KG1 (cell line): ENCODE measurements at places on chromosomes 7 and 10.

DNA sequence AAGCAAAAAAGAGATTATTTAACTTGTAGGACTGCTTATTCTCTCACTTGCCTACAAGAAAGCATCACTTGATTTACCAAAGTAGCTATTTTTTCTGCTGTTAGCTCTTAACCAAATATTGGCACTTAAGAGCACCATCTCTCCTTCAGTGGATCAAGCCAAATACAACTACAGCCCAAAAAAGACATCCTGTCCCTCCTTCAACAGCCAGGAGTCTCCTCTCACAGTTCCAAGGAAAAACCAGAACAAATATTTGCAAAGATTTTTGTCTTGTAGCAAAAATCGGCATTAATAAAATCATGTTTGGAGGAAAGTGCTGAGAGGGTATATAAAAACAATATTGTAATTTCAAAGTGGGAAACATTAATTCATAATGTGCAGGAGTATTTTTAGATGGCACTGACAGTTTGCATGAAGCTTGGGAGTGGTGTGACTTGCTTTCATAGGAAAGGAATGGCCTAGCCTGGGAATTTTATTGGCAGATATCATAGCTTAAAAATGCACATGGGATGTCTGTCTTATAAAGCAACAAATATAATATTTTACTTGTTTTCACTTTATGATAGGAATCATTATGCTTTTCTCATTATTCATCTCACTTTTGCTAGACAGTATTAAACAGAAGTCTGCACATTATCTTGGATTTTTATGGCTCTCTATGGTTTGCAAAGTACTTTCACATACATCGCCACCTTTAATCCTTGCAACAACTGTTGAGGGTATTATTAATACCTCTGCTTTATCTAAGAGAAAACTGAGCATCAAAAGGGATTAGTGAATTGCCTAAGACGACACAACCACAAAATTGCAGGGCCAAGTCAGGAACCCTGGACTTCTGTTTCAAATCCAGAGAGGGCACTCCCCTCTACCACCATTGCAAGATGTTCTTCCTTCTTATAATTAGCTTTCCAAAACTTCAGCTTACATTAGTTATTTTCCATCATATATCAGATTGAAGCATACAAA, 103.5 kb downstream of the AGMO start:
- DNase-seq = no peak

DNA sequence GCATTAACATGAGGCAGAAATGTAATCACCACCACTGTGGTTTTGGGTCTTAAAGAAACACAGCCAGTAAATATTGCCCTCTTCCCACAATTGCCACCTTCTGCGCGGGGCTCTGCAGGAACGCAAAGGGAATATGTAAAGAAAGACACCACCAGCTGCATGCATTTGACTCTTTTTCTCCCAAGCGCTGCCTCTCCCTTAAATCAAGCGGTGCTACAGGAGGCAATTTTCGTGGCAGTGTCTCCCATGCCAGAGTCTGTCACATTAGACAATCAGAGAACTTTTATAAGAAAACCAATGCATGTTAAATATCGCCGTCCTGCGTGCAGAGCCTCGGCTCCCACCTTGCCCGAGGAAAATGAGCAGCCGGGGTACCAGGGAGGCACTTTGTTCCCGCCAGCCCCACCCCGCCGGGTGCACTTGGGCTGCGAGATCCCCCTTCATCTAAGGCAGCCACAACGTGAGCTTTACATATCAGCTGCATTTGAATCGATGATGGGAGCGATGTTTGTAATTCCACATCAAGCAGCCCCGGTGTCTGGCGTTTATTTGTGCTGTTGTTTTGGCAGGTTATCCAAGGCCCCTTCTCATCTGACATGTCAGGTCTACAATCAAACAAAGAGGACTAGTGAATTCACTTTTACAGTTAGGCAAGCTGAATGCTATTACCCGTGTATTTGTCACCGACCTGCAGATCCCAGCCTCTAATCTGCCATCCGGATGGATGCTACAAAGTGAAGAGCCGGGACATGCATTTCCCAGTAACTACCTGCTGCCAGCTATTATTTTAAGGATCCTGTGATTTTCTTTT, 72.3 kb upstream of the MGMT start:
- DNase-seq = no peak

GRCh38 chr10:31694929-31695837, 233.4 kb downstream of the ARHGAP12 start:
- no peak for DNase-seq

- no peak for DNase-seq
Observed at GRCh38 chr7:123210986-123211385, 11.2 kb upstream of the SLC13A1 start.

GRCh38 chr7:99143521-99143852, 421 bp downstream of the SMURF1 start:
- no peak for DNase-seq

GRCh38 chr7:12968836-12969422, 281.5 kb downstream of the ARL4A start:
- no peak for DNase-seq

DNA sequence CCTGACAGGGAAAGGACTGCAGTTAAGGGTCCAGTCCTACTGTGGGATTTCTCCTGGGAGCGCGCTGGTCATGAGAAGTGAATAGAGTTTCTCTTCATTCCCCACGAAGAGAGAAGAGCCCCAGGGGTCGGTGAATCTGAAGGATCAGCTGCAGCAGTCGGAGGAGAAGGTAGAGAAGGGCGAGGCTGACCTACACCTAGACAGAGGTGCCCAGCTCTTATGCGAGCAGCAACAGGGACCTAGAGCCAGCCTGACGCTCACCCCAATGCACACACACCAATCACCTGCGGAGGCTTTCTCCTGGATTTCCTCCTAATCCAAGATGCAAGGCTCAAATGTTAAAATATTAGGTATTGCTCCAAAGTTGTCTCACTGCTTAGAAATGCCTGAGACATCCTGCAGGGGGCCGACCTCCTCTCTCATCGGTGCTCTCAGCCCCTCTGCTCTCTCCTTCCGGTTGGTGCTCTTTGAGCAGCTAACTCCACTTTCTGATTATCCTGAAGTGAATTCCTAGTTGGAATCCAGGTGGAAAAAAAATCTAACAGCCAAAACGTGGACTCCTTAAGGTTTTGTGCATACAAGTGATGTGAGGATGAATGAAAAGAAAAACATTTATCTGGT, 176.4 kb downstream of the AHR start:
- no peak for DNase-seq

- no peak for DNase-seq
Observed at GRCh38 chr10:87864496-87865059, 1.2 kb downstream of the PTEN start.

DNA sequence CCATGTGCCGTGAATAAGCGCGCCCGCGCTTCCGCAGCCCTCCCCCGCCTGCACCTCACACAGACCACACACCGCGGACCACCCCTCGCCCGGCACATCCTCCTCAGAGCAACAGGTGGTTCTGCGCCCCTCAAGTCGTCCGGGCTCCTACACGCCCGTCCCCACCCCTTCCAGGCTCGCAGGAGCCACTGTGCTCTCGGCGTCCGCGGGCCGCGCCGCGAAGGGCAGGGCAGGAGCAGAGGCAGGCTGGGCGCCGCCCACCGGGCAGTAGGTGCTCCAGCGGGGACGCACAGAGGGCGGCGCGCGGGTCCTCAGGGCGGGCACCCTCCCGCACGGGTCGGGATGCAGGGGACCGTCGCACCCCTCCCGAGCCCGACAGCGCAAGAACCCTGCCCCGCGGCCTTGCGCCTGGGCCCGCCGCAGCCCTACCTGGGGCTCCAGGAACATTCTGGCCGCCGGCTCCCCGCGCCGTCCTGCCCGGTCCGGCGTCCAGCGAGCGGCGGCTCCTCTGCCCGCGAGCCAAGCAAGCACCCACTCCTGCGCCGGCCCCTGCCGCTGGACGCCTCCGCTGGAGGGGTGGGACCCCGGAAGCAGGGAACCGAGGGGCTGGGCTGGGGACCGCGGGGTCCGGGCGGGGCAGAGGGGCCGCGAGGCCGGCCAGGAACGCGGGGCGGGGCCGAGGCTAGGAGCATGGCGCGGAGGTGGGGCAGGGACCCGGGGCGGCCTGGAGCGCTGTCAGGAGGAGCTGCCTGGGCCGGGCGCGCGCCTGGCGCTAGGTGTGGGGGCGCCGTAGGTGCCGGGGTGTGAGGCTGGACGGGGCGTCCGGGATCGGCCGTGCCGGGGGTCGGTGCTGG, 37.4 kb downstream of the RASGEF1A start:
- no peak for DNase-seq

GRCh38 chr10:124175701-124176348, 82.4 kb upstream of the CHST15 start:
- DNase-seq = no peak

- DNase-seq = no peak
Observed at GRCh38 chr7:84149573-84149972, 45.0 kb downstream of the SEMA3A start.

DNA sequence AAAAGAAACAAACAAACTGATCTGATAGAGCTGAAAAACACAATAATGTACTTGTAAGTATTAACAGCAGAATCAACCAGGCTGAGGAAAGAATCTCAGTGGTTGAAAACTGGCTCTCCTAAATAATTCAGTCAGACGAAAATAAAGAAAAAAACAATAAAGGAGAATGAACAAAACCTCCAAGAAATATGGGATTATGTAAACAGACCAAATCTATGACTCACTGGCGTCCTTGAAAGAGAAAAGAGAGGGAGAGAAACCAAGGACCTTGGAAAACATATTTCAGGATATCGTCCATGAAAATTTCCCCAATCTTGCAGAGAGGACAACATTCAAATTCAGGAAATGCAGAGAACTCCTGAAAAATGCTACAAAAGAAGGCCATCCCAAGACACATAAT, 62.9 kb downstream of the FBXL13 start:
- DNase-seq = no peak

DNA sequence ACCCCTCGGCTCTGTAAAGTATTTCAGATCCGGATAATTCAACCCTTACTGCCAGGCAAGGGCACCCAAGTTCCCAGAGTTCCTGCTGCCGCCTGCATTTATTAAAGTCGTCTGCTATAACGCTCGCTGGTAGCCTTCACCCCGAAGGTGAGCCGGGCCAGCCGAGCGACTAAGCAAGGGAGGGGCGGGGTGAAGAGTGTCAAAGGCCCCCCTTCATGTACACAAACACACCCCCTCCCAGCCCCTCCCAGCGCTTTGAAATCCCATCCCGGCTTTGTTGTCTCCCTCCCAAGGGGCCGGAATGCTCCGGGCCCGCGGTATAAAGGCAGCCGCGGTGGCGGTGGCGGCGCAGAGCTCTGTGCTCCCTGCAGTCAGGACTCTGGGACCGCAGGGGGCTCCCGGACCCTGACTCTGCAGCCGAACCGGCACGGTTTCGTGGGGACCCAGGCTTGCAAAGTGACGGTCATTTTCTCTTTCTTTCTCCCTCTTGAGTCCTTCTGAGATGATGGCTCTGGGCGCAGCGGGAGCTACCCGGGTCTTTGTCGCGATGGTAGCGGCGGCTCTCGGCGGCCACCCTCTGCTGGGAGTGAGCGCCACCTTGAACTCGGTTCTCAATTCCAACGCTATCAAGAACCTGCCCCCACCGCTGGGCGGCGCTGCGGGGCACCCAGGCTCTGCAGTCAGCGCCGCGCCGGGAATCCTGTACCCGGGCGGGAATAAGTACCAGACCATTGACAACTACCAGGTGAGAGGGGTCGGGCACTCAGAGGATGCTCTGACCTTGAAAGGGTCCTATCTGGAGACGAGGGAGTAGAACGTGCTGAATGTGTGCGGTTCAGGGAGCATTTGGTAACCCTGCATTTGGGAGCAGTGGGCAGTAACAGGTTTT, at the start of gene DKK1:
DKK1 (plus strand) TSS at position 349 of the 889 bp plus-strand sequence; CDS start at position 503, 154 bp downstream.
- no peak for DNase-seq

DNA sequence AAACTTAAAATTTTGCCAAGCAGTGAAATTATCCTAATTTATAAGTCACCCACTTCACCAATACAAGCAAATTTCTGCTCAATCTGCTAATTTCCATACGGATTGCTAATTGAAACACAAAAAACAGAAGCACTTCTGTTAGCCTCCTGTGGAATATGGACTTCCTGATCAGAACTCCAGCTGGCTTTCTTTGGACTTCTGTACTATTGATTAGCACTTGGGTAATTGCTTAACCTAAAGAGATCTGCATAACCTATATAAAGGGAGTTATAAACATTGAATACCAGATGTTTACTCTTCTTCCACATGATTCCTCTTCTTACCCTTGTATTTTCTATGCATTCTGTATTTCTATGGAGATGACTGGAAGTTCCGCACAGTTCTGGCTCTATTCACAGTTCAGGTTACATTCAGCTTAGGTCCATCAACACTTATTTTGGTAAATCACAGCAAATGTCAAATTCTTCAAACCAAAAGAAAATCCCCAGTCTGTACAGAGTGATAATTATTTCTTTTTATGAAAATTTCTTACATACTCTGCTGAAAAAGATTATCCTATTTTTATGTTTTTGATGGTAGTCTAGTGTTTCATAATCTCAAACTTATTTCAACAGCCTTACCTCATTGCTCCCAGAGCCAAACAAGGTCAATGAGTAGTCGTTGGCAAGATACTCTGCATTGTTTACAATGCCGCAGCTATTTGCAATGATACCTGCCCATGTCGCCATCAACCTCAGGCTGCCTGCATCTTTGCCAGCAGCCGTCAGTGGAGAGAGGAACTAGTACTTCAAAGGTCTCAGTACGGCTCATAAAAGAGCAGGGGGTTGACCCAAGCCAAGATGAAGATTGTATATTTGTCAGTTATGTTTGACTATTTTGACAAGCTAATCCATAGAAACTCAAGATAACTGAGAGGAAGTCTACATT, 225.6 kb downstream of the AHR start:
- no peak for DNase-seq

GRCh38 chr7:30240106-30240800, 44.1 kb upstream of the ZNRF2 start:
- no peak for DNase-seq

DNA sequence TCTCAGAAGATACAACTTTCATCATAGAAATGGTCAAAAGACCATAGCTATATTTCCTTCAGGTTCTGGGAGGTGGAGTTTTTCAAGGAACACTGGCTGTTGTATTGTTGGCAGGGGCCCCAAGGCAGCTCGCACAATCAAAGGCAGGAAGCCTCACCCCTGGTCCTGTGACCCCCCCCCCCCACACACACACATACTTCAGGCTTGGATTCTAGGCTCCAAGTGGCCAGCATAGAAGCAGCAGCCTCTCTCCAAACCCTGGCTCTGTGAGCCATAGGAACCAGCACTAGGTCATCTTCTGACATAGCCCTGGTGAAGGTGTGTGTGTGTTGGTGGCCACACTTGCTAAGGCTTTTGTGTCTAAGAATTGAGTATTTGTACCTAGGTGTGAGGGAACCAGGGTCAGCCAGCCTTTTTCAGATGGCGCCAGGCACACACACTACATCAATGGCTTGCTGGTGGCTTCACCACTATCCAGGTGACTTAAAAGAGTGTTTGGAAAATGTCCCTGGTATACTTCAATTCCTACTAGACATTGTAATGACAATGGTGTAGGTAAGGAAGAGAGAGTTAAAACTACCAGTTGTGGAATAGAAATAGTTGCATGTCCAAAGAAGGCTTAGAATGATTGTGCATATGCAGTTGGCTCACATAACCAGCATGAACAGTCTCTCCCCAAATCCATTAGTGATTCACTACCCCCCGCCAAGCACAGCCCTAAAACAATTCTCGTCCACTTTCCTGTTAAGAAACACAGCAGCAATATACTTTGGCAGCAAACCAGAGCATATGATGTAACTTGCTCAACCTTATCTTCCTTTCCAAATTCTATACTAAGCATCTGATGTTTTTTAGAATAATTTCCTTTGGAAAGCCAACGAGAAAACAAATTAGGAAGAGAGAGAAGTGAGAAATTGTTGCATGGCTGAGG, 91.3 kb downstream of the AVL9 start:
- no peak for DNase-seq
